ENCODE measurements at places on chromosomes 2 and 18.

DNA sequence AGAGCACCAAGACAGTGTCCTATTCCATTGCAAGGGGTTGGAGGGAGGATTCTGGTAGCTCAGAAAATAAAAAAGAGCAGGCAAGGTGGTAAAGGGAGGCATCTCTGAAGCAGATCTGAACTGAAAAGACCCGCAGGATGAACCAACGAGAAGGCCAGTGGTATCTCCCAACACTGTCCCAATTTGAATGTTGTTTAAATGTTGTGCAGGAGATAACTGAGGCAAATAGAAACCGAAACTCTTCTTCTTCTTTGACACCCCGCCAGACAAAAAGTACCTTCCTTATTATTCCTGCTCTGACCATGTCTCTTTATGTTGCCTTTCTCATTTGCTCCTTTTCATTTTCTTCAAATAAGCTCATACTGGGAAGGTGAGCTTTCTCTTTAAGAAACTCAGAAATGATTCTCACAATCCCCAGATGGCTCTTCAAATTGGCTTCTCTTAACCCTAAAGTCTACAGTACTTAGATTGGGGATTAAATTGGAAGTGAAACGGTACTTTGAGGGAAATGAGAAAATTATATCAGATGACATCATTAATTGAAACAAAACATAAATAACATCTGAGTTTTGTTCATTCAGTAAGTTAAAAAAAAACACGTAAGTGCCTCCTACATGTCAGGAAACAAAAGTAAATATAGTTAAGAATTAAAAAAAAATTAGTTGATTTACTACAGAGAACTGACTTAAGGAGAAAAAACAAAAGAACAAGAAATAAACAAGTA is 143.6 kb downstream of the WDPCP start:
- no peak for DNase-seq

DNA sequence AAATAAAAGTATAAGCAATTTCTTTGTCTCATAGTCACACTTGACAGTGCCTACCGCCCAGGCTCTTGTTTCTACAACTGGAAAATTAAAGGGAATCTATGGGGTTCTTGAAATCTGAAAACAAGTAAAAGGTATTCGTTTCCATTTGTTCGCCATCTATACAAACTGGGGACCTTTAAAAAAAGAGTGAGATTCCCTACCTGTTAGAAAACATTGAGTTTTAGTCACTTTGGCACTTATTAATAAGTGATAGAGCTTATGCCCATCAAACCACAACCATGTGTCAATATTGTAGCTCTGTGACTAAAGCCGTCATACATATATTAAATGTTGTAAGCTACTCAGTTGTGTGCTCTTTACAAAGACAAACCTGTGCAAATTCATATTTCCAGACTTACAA is 13.2 kb downstream of the FN1 start:
- DNase-seq: no peak

- no peak for DNase-seq
Measured at GRCh38 chr2:216503159-216503629, 4.5 kb downstream of the RPL37A start.

GRCh38 chr18:55912919-55913318 is 324.9 kb upstream of the TCF4 start:
- DNase-seq: no peak

GRCh38 chr2:129864719-129865118 is 114.7 kb upstream of the RAB6C start:
- no peak for DNase-seq

DNA sequence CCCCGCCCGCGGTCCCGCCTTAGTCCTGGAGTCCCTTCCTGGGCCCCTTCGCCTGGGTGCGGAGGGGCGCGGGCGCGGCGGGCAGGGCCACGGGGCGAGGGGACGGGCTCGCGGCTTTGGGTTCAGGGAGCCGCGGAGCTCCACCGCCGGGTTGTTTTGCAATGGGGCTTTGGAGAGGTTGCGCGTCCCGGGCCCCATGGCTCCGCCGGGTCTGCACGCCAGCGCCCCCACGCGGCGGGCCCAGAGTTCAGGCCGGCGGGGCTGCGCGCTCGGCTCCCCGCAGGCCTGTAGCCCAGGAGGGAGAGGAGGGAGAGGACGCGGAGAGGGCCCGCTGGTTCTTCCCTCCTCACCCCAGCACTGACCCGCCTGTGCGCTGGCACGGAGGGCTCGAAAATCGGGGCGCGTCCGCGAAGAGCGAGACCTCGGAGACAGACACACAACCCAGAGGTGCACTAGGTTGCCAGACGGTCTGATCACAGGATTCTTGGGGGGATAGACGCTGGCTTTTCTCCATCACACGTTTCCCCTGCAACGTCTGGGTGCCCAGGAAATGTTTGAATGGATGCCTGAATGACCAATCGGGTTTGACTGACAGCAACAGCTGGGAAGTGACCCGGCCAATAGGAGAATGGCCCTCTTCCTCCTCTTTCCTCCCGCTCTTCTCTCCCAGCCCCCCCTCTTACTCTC is 4.9 kb upstream of the SIX2 start:
- peak; percentile 89 for DNase-seq

DNA sequence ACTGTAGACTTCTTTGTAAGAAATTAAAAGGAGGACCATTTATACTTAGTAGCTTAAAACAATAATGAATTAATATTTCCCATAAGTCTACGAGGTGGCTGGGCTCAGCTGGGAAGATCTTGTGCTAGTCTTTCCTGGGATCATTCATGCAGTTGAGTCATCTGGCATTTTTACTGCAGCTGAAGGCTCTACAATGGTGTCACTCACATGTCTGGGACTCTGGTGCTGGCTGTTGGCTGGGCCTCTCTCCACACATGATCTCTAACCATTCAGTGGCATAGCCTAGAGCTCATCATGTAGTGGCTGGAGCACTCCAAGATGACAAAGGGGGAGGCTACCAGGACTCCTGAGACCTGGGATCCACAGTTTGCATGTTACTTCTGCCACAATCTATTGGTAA is 35.5 kb downstream of the CLASP1 start:
- no peak for DNase-seq

GRCh38 chr2:8835279-8835678 is 2.1 kb downstream of the KIDINS220 start:
- no peak for DNase-seq

- DNase-seq: no peak
Measured at GRCh38 chr2:231469583-231469950, 5.3 kb upstream of the NCL start.
